ENCODE measurements at places on chromosomes 1 and 21.

DNA sequence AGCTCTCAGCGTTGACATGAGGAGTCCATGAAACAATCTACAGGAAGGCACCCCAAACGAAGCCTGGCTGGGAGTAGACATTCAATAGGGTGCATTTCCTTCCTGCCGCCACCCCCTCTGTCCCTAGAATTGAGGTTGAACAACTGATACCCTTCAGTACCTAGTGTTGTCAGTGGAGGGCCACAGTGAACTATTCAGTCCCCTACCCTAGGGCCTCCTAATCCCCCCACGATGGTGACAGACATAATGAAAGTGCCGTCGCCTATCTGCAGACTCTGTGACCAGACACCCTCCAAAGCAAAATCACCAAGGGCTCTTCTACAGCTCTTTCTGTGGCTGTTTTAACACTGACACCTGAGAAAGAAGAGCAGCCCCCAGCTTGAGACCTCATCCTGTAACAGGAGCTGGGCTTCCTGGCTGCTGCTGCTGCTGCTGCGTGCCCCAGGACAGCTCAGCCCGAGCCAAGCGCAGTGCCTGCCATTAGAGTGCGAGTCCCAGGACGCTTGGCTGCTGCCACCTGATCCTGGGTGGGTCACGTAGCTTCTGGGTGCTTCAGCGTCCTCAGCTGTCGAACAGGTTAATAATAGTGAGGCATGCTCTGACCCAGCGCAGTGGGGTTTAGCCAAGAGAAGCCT lies 183.0 kb downstream of the ZBTB18 start:
- no peak for DNase-seq

DNA sequence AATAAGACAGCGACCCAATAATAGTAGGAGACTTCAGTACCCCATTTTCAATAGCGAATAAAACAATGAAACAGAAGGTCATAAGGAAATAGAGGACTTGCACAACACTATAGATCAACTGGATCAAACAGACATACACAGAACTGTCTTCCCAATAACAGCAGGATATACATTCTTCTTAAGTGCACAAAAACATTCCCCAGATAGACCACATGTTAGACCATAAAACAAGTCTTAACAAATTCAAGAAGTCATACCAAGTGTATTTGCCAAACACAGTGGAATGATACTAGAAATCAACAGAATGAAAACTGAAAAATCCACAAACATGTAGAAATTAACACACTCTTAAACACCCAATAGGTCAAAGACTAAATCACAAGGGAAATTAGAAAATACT lies 78.0 kb downstream of the LBR start:
- DNase-seq: no peak

DNA sequence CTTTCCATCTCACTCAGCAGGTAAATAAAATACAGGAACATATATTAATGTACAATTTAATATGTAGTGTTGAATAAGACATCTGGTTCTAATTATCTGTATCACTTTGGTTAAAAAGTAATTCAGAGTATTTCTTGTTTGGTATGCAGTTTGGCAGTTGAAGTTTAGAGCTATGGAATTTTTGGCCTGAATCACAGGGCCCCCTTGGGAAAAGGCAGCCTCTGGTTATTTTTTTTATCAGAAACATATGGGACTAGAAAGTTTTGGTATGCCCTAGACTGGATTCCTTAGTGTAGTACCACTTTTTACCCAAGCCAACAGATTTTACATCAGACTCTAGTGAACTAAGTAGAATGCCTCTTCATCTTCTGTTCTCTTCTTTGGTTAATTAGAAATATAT lies 26.4 kb downstream of the CNST start:
- no peak for DNase-seq

GRCh38 chr1:234978397-234979295 lies 150.0 kb downstream of the TOMM20 start:
- no peak for DNase-seq

- DNase-seq: no peak
Observed at GRCh38 chr1:154772606-154773506, 97.2 kb downstream of the KCNN3 start.

DNA sequence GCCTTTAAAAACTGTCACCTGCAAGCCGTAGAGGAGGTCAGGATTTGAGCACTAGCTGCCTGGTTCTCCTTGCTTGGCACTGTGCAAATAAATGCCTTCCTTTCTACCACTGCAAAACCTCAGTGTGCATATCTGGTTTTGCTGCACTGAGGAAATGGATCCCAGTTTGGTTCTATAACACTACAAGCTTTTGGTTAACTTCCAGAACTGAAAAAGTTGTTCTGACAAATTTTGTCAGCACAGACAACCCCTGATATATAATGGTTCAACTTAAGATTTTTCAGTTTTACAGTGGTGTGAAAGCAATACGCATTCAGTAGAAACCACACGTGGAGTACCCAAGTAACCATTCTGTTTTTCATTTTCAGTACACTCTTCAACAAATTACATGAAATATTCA lies 29.8 kb upstream of the GALNT2 start:
- DNase-seq: no peak

- DNase-seq: no peak
Observed at GRCh38 chr1:61227857-61228550, 145.6 kb downstream of the NFIA start.

DNA sequence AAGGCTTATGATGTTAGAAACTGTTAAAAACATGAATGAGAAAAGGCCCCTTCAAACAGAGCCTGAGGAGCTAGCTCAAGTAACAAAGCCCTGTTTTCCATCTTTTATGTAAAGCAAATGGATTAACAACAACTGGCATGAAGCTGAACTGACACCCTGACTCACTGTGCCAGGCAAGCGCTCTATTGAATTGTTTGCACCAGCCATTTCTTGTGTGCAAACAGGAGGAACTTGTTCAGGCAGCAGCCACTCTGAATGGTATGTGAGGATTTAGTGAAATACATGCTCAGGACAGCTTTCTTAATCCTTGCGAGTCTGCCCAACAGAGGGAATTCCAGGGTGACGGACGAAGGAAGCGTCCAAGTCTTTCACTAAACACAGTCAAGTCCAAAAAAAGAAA lies 291.1 kb upstream of the ADGRL2 start:
- DNase-seq: no peak

- DNase-seq: no peak
Observed at GRCh38 chr1:55803429-55803828, 588.3 kb upstream of the USP24 start.

GRCh38 chr1:201429736-201430501 lies 8.4 kb upstream of the TNNI1 start:
- DNase-seq: no peak

DNA sequence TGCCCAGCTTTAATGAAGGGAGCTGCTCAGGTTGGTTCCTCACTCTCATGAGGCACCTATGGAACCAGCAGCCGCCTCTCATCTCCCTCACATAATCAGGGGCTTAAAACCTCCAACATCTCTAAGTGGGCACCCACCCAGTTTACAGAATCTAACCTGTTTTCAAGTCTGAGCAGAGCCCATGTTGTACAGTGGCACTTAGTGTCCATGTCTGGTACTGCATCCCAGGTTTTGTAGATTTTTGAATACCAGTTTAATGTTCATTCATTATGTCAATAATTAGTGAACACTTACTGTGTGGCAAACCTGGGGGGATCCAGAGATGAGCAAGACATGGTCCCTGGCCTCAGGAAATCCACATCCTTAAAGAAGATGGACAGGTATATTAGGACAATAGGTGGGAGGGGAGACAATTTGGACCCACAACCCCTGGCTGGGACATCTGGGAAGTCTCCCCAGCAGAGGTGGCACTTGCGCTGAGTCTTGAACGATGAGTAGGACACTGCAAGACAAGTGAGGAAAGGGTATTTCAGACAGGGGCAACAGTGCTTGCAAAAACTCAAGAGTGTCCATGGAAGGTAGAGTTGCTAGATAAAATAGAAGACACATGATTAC lies 83.3 kb downstream of the LACTBL1 start:
- no peak for DNase-seq

GRCh38 chr1:33094971-33095604 lies 14.1 kb downstream of the AZIN2 start:
- DNase-seq: no peak

DNA sequence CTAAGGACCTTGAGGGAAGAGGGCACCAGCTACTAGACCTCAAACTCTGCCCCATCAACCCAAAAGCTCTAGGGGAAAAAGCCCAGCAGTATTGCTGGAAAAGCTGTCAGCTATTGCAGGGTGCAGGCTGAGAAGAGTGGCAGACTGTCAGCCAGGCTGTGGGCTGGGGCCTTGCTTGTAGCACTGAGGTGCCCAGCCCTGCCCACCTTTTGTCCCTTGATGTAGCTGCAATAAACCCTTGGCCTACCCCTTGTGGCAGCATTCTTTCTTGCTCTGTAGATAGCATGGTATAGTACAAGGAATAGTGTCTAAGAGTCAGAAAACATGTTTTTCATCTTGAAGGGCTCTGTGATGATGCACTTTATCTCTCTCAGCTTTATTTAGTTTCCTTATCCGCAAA lies 39.4 kb downstream of the CDC14A start:
- DNase-seq: no peak

GRCh38 chr1:47630346-47630745 lies 192.5 kb downstream of the FOXD2 start:
- DNase-seq: no peak

DNA sequence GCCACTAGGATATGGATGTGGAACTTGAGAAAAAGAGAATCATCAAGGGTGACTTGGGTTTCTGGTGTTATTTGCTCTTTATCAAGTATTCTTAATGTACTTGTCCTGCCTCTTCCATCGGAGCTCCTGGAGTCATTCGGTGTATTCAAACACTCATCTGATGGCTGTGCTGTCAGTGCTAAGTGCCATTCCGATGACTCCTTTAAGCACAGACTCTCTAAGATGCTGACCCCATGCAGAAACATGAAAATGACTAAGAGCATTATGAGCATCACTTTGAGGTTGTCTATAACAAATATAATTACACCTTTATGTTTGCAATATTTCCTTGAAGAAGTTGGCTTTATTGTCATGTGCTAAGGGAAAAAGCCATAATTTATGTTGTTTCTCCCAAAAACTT lies 11.3 kb upstream of the RPL5 start:
- no peak for DNase-seq

GRCh38 chr1:156704166-156704711 lies 1.1 kb downstream of the CRABP2 start:
- no peak for DNase-seq

DNA sequence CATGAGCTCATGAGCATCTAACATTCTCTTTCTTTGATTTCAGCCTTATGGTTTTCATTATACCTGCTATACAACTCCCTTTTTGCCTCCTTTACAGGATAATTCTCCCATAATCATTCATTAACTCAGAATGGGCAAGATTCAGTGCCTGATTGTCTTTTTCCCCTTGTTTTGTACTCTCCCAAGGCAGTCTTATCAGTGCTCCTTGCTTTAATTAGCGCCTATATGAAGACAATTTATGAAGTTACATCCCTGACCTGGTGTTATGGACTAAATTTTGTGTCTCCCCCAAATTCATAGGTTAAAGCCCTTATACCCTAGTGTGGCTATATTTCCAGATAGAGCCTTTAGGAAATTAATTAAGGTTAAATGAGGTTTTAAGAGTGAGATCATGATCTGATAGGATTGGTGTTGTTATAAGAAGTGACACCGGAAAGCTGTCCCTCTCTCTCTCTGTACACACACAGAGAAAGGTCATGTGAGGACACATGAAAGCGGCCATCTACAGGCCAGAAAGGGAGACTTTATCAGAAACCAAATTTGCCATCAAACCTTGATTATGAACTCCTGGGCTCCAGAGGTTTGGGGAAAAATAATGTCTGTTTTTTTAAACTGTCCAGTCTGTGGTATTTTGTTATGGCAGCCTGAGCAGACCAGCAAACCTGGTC lies 185.8 kb upstream of the CHODL start:
- DNase-seq: no peak

- no peak for DNase-seq
Observed at GRCh38 chr21:45517249-45518065, 24.8 kb downstream of the SLC19A1 start.

DNA sequence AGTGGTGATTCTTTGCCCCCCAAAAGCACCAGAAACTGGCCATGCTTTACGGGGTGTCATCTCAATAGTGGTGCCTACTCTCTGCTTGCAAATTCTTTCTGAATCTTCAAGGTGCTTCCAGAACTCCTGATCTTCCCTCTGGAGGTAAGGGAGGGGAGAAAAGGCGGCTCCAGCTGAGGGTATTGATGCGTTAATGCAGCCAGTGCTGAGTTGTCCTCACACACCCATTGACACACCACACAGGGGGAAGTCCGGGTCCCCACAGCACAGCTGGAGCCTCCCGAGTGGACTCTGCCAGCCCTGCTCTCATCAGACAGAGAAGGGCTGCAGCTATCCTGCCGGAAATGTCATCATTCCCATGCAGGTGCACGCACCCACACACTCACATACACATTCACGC lies 1.2 kb downstream of the VSIG8 start:
- DNase-seq: no peak

DNA sequence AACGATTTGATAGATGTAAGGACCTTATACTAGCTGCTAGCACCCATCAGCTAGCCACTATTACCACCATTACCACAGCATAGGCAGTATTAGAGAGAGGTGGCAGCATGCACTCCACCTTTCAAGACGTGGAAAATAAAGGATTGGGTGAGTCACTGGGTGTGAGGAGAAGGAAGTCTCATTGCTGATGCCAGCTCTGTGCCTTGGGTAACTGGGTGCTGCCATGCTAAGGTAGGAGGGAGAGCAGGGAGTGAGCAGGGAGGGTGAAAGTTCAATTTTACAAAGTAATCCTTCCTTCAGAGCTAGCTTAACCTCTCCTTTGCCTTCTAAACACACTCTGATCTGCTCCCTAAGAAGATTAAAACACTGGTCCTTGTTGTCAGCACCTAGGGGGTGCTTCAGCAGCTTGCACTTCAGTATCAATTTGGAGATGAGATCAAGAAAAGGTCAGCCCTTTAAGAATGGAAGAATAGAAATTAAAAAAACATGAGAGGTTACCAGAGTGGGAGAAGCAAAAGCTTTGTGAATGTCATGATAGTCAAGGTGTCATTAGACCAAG lies 1.8 kb upstream of the LIN9 start:
- DNase-seq: no peak

DNA sequence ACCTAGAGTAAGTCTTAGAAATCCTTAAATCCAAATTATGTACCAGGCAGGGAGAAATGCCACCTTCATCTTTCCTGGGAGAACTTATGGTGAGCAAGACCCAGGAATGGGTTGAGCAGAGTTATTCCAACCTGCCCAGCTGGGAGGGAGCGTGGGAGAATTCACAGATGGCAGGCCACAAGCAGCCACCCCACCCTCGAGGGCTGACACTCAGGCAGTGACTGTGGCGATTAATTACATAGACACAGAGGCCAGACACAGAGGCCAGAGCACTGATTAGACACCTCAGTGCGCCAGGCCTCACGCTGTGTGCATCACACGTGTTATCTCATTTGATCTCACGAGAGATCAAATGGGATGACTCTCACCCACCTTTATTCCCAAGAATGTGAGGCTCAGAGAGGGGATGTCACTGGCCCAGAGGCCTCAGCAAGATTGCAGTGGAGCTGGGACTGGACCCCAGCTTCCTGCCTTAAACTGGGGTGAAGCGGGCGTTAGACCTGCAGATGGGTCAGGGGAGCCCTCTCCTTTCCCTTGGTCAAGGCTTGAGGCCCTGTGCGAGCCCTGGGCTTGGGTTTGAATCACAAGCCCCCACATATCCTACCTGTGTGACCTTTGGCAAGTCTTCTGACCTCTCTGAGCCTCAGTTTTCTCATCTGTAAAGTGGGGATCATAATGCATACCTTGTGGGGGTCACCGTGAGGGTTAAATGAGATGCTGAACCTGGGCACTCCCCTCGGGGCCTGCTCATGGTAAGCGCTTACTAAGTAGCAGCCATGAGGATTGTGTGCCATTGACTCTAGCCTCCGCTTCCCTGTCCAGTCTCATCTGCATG lies 28.8 kb upstream of the PADI4 start:
- no peak for DNase-seq

GRCh38 chr1:30523055-30524020 lies 200.0 kb downstream of the MATN1 start:
- DNase-seq: no peak

Measured in activated CD8-positive, alpha-beta memory T cell treated with anti-CD3 and anti-CD28 coated beads for 1 hour (primary cell).